ENCODE measurements at places on chromosomes 3 and 15.

- no peak for DNase-seq
These were observed 11.4 kb downstream of the TM4SF1 start for GRCh38 chr3:149366031-149366430.

DNA sequence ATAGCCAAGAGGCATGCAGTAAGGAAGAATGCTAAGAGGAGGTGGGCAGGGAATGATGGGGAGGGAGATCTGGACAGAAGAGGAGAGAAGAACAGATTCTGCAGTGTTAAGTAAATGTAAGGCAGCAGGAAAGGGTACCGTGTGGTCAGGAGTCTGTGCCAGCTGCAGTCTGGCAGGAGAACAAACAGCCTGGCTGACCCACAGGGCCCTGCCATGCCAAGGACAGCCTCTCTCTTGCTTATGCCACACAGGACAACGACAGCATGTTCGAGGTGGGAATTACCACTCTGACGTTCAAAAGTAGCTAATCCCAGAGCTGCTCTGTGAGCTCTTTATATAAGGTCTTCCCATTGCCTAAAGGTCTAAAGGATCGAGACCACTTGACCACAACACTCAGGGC is 31.3 kb downstream of the DAPK2 start:
- DNase-seq, result no peak

DNA sequence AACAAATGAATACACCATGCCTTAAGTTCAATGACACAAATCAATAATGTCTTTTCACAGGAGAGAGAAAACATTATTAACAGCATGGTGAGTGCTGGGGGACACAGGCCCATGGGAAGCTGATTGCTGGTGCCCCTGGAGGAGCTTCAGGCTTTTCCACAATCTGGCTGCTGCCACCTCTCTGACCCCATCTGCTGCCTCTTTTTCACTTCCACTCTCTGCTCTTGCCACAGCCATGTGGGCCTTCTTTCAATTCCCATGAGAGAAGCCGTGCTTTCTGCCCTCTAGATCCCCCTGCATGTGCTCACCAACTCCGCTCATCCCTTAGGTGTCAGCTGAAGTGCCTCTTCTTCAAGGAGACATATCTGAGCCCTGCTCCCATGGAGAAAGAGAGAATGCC is 21.0 kb upstream of the CTXND1 start:
- no peak for DNase-seq

- no peak for DNase-seq
These were observed 358.4 kb upstream of the PROK2 start for GRCh38 chr3:72143322-72143721.

DNA sequence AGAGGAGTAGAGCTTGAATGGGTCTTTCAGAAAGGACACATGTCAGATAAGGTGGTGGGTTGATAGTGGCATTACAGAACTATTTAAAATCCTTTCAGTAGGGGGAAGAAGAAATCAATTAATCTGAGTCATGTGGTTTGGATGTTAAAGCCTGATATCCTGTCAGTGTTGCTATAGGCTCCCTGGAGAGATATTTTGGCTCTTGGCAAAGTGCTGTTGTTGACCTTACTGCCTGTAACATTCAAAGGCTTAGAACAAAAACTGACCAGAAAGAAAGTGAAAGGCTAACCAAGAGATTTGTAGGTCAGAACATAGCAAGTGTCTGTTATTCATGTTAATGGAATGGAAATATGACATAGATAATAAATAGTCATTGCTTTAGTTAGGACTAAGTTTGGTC is 552.9 kb downstream of the DIPK2A start:
- DNase-seq, result no peak

- peak; percentile 76 for DNase-seq
These were observed 108.9 kb downstream of the FBLN2 start for GRCh38 chr3:13657660-13658435.

DNA sequence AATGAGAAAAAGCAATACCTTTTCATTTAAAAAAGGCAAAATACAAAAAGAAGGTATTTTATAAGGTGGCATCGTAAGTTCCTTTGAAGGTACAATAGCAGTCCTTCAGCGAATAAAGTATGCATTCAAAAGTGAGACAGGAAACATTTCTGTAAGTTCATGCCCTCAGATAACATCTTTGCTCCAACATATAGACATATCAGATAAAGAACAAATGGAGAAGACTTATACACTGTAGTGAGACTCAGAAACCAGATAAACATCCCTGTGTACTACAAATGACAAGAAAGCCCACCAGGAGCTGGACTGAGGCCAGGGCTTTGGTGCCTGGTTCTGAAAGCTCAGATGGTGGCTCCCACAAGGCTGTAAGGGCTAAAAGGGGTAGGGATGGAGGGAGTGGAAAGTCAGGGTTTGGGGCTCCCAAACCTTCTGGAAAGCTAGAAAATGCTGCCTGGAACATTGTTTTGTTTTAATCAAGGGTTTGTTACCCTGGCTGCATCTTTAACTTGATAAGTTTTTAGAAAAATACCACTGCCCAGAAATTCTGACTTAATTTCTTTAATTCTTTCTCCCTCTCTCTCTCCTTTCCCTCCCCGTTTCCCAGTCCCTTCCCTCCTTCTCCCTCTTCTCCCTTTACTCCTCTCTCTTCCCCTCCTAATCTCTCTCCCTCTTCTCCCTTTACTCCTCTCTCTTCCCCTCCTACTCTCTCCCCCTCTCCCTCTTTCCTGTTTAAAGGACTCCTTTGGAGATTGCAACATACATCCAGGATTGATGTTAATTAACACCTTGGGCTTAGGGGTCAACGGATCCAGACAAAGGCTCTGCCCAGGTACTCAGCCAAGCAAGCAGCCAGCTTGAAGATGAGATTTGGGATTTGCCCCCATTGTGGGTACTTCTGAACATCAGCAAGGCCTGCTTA is 126.1 kb downstream of the AQP9 start:
- no peak for DNase-seq

DNA sequence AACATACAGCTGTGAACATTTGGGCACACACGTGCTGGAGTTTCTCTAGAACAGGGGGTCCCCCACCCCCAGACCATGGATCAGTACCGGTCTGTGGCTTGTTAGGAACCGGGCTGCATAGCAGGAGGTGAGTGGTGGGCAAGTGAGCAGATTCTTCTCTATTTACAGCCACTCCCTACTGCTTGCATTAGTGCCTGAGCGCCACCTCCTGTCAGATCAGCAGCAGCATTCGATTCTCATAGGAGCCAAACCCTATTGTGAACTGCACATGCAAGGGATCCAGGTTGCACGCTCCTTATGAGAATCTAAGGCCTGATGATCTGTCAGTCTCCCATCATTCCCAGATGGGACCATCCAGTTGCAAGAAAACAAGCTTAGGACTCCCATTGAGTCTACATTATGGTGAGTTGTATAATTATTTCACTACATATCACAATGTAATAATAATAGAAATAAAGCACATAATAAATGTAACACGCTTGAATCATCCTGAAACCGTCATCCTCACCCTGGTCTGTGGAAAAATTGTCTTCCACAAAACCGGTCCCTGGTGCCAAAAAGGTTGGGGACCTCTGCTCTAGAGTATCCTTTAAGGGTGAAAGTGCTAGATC is 25.8 kb downstream of the CHRM5 start:
- peak; percentile 31 for DNase-seq

GRCh38 chr15:82666606-82667005 is 19.4 kb upstream of the CPEB1 start:
- DNase-seq, result no peak

- DNase-seq, result peak; percentile 49
These were observed 430 bp upstream of the PSTPIP1 start for GRCh38 chr15:76994496-76994895.

DNA sequence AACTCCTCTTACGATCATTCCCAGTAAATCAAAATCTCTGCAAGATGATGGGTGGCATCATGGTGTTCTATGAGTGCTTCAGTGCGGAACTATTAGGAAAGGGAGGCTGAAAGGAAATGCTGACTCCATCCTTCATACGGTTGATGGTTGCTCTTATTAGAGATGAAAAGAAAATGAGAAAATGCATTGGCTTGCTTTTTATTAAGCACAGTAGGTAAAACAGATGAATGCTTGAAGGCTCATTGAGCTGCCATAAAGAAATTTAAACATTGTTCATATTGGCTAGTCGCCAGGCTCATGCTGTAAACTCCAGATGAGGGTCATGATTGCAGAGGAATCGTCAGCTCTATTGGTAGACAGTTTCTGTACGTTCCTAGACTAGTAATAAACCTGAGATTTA is 115.8 kb downstream of the EPHA3 start:
- no peak for DNase-seq

- no peak for DNase-seq
These were observed 98.9 kb downstream of the LINGO1 start for GRCh38 chr15:77533578-77534430.

DNA sequence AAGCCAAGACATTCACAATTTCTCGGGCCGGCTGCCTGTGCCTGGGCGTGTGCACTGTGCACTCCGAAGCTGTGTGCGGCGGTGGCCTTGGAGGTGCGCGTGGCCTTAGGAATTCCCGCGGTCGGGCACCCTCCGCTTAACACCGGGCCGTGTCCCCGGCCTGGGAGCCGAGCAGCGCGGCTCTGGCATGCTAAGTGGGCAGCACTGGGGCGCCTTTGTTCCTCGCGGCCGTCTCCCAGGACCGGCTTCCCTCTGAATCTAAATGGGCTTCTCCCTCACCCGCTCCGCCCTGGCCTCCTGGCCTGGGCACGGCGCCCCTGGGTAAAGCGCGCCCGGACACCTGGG is 498 bp upstream of the ARNT2 start:
- DNase-seq, result no peak

Data from activated CD8-positive, alpha-beta T cell treated with anti-CD3 and anti-CD28 coated beads, Interleukin-2, amount 10 ng/mL, durations not matched to agents 7 days and 5 days (primary cell).